ENCODE measurements at places on chromosomes 12 and 14. TPM values are rescaled to one million over a fixed set of nuclear protein-coding genes. Genes with fewer than 3 reads are reported as not detected.
A peak's percentile ranks its signal among the peaks of the same experiment; 100 is the strongest.

GRCh38 chr14:35332517-35333263 lies 40.5 kb downstream of the PSMA6 start:
- no peak for DNase-seq

GRCh38 chr12:126545411-126545810 lies 1480.2 kb downstream of the AACS start:
- DNase-seq = no peak

DNA sequence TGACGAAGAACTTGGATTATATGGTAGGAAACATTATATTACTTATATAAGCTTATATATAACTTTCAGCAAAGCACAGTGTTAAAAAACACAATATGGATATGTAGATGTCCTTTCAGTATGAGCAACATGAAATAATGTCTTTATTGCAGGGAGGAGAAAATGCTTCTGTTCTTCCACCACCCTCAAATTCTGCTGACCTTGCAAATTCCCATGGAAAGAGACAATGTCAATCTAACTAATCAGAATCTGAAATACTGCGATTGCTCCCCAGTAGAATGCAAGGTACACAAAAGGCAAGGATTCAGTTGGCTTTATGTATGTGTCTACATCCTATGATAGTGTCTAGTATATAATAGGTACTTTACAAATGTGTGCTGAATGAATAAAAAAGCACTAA lies 26.4 kb downstream of the MGAT4C start:
- no peak for DNase-seq

DNA sequence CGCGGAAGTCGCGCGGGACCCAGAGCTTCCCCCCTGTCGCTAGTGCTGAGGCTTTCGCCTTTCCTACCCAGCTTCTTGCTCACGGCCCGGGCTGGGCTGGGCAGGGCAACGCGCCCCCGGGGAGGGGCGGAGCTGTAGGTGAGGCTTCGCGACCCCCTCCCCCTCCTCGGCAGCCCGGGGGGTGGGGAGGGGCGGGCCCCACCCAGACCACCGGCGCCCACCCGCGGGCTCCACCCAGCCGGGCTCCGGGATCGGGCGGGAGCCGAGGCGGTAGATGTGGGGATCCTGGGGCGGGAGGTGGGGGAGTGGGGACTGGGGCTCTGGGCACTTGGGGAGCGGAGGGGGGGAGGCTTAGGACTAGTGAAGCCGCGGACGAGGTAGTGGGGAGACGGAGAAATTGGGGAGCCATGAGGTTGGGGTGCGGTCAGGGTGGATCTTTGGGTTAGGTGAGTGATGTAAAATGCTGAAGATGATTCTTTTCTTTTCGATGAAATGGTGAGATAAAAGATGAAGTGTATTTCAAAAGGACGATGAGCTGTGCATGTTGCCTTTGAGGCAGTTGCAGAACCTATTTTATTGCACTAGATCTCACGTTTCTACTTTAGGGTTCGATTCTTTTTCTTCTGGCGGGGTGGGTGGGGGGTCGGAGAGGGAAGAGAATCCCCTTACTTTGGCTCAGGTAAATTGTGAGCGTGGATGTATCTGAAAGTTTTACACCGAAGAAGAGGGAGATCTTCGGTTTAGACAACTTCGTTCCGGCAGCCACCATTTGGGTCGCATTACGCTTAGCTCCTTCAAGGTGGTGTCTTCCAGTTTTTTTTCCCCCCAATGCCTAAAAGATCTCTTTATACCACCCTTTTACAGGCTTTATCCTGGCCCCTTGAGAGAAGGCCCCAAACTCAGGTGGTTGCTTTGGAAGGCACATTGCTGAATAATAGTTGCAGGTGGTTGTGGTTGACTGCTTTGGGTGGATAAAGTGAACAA lies 619 bp downstream of the ERC1 start:
- no peak for DNase-seq

- DNase-seq = no peak
Observed at GRCh38 chr12:46265734-46266133, 3.1 kb downstream of the SLC38A1 start.

GRCh38 chr12:44127966-44128710 lies 292.3 kb downstream of the TMEM117 start:
- no peak for DNase-seq

- DNase-seq = no peak
Observed at GRCh38 chr12:93003531-93004239, 74.6 kb upstream of the EEA1 start.

DNA sequence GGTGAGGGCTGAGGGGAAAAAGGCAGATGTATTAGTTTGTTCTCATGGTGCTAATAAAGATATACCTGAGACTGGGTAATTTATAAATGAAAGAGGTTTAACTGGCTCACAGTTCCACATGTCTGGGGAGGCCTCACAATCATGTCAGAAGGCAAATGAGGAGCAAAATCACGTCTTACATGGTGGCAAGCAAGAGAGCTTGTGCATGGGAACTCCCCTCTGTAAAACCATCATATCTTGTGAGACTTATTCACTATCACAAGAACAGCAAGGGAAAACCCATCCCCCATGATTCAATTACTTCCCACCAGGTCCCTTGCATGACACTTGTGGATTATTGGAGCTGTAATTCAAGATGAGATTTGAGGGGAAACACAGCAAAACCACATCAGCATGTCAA lies 1220.9 kb downstream of the GALC start:
- no peak for DNase-seq

- no peak for DNase-seq
Observed at GRCh38 chr12:52321418-52321817, 220 bp upstream of the KRT83 start.

GRCh38 chr12:29733060-29733459 lies 50.7 kb downstream of the TMTC1 start:
- DNase-seq = no peak

DNA sequence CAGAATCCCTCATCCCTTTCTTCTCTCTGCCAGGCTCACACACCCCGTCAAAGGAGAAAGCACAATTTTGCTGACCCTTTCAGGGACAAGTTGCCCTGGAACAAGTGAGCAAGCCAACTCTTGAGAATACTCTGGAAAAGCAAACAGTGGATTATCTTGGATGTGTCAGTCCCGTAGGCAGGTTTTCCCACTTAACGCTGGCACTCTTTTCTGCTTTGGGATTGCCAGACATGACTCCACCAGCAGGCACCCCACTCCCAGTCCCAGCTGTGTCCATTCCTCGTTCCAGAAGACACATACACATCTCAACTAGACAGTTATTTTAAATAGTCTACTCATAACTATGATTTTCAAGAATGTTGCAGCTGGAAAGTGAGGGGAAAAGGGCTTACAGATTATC lies 145.5 kb upstream of the CDKN3 start:
- DNase-seq = no peak

GRCh38 chr12:119204671-119205285 lies 26.0 kb downstream of the HSPB8 start:
- peak; percentile 79 for DNase-seq

- peak; percentile 80 for DNase-seq
Observed at GRCh38 chr14:93115821-93116675, at the start of gene ITPK1. Gene ITPK1, minus strand, starts transcription at chr14:93115925. Its CDS starts 762 bp downstream, at chr14:93115163.

DNA sequence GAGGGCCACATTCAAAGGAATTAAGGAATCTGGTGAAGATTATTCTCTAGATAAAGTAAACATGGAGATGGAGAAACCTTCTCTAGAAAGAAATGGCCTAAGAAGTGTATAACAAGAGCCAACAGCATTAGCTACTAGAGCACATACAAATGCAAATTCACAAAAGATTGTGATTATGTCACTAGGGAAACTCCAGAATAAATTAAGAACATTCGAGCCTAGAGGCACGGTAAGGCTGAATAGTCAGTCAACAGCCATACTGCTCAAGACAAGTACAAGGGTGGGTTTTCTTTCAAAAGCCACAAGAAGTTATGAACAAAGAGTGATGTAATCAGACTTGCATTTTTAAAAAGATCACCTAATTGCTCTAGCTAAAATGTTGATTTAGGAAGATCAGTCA lies 25.4 kb downstream of the PPP4R3A start:
- no peak for DNase-seq

GRCh38 chr12:90274407-90274806 lies 565.8 kb upstream of the ATP2B1 start:
- DNase-seq = no peak

GRCh38 chr14:32217301-32217700 lies 14.2 kb upstream of the RNU6-8 start:
- no peak for DNase-seq

DNA sequence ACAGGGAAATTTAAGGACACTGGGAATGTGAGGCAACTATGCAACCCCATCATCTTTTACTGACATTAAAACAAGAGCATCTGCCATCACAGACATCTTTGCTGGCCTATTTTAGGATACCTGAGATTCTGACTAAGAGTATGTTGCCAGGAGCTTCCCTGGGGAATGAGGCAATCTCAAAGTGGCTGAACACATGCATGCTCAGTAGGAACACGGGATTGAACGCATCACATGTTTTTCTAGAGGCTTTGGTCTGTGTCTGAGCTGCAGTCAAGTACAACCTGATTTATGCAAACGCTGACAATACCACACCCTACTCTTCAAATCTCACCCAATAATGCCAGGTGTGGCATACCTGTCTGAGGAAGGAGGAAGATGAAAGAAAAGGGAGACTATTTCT lies 416.5 kb downstream of the NELL2 start:
- DNase-seq = no peak

GRCh38 chr12:46914336-46914735 lies 88.5 kb upstream of the SLC38A4 start:
- DNase-seq = no peak

DNA sequence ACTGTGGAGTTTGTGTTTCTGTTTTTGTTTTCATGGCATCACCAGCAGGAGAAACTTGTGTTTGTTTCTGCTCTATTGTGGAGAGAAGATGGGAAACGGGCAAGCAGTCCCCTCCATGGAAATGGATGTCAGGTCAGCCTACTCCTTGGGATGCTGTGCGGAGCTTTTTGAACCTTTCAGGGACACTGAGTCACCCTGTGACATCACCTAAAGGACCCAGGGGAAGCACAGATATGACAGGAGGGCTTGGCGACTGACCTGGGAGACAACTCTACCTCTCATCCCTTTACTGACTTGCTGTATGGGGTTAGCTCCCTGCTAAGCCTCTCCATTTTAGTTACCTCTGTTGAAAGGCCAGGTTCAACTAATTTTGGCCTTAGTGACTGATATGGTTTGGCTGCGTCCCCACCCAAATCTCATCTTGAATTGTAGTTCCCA lies 706.9 kb upstream of the TMEM132C start:
- DNase-seq = no peak

DNA sequence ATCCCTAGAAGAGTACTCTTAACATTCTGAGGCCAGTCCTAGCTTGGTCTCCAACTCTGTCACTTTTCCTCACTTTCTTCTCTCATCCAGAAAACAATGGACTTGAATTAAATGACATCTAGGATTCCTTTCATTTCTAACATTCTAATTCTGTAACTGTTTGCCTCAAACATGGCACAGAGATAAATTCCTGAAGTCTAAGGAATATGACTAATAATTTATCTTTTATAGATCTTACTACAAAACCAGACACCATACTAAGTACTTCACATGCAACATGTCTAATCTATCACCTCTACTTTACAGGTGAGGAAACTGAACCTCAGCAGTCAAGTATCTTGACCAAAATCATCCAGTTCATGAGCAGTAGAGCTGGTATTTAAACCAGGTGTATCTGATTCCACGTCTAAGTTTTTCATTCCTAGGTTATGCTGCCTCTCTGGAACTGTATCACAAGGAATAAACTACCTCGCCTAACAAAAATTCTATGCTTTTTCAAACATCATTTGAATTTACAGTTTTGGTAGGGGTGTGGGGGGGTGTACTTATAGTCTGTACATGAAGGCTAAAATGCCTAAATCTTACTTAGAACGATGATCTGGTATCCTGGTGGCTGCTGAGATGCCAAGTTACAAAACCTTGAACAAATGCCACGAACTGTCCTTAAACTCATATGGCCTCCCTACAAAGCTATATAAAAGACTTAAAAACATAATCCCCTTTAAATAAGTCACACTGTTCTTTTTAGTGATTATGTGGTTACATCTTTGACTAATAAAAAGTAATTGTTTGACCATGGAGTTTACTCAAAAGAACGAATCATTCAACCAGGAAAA lies 41.6 kb downstream of the ATXN2 start:
- DNase-seq = no peak

GRCh38 chr12:3604748-3605586 lies 114.0 kb downstream of the PRMT8 start:
- DNase-seq = peak; percentile 63

GRCh38 chr12:115166698-115167315 lies 482.8 kb upstream of the TBX3 start:
- DNase-seq = no peak

DNA sequence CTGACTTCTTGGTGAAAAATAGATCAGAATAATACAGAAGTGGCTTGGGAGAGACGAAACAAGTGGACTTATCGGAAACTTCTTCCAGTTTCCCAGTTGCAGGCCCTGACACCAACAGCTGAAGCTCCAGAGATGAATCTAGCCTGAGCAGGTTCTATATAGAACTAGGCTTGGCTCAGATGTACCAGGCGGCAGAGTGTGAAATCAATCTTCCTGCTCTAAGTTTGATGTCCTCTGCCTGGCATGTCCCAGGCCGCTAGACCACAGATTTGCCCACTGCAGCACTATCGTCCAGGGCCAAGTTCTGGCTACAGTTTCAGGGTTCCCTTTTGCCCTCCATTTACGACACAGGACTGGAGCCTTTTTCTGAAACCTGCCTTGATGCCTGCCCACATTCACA lies 91.3 kb upstream of the PLEKHA5 start:
- DNase-seq = no peak

- no peak for DNase-seq
Observed at GRCh38 chr12:100789146-100789545, 5.4 kb upstream of the ANO4 start.

DNA sequence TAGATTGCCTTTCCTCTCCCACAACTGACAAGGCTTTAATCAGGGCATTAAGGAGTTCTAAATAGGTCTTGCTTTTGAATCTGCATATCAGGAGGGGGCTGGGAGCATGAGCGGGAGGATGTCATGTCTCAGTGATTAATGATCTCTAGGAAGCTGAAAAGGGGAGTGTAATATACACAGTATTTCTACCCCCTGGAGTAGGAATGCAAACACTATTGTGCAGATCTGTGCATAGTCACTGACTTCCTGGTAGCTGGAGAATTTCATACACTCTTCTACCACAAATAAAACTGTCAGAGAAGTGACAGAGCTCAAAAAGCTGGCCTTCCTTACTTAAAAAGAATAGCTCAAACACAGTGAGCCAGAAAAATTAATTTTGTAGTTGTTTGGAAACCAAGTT lies 65.8 kb downstream of the RIC8B start:
- DNase-seq = no peak

Gene ATN1
- total RNA-seq = 138 TPM

Gene POTEM
- not detected for total RNA-seq

Gene ASPG
- total RNA-seq = 0.14 TPM

Gene AICDA
- total RNA-seq = not detected

Gene ZNF385A
- 5.6 TPM for total RNA-seq

Gene GSC
- 0.41 TPM for total RNA-seq

Gene BBOF1
- total RNA-seq = 13.6 TPM

Gene KERA
- total RNA-seq = not detected

Gene PZP
- not detected for total RNA-seq

Gene ANO4
- 0.41 TPM for total RNA-seq

Gene P2RX2
- total RNA-seq = 0.16 TPM

Gene CLEC7A
- total RNA-seq = 6.1 TPM

Gene NR4A1
- 177 TPM for total RNA-seq
